ENCODE measurements at places on chromosomes 2 and 18.

DNA sequence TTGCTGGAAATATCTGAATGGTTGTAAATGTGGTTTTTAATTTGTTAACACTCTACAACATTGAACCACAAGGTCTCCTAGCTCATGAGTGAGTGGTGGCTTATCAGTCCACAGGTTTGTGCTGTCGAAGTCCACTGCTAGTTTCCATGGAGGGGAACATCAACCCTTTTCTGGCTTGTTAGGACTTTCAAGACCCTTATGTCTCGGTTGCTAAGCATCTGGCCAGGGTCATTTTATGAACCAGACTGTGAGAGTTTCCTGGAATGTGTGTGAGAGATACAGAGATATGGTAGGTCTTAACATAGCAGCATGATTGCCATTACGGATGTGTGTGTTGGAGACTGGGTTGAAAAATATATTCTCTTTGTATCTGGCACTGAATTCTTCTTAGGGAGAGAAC, 36.9 kb downstream of the KCNE4 start:
- no peak for DNase-seq

DNA sequence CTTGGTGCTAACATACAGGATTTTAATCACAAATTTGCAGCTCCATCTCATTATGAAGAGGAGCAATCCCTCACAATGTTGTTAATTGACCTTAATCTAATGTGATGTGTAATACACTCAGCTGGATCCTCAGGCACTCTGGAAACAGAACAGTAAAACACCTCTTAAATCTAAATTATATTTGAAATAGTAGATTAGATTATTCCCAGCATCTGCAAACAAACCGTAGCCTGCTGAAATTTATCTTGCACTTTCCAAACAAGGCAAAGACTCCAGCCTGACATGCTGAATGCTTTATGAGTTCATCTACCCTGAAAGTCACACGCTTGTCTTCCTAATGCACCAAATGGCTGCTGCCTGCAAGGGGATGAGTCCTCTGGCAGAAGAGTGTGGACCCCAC, 402.3 kb upstream of the GYPC start:
- DNase-seq, result no peak

DNA sequence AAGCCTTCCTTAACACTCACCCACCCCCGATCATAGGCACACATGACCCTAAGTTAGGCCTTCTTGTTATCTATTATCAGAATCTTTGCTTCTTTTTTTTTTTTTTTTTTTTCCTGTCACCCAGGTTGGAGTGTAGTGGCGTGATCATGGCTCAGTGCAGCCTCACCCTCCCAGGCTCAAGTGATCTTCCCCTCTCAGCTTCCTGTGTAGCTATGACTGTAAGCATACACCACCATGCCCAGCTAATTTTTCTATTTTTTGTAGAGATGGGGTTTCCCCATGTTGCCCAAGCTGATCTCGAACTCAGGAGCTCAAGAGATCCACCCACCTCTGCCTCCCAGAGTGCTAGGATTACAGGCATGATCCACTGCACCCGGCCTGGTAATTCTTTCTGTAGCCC, 328.7 kb downstream of the NR4A2 start:
- no peak for DNase-seq

DNA sequence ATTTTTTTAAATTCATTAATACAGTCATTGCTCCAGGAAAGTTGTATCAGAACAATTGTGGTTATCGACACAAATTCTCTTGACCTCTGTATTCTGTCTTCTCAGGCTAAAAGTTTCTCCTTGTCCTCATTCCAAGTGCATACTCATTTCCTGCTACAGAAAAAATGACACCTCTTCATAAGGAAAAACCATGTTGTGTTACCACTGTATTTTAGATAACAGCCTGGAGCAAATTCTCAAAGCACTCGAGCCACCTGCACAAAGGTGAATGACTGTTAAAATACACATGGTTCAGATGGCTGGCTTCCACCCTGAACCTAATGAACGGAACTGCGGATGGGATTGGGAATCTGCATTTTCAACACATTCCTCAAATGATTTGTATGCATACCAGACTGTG, 586.5 kb downstream of the EPHA4 start:
- no peak for DNase-seq

- DNase-seq, result no peak
Observed at GRCh38 chr18:76572518-76573247, 77.6 kb upstream of the ZNF516 start.

GRCh38 chr2:72738096-72738495, 87.7 kb downstream of the EXOC6B start:
- DNase-seq, result no peak

DNA sequence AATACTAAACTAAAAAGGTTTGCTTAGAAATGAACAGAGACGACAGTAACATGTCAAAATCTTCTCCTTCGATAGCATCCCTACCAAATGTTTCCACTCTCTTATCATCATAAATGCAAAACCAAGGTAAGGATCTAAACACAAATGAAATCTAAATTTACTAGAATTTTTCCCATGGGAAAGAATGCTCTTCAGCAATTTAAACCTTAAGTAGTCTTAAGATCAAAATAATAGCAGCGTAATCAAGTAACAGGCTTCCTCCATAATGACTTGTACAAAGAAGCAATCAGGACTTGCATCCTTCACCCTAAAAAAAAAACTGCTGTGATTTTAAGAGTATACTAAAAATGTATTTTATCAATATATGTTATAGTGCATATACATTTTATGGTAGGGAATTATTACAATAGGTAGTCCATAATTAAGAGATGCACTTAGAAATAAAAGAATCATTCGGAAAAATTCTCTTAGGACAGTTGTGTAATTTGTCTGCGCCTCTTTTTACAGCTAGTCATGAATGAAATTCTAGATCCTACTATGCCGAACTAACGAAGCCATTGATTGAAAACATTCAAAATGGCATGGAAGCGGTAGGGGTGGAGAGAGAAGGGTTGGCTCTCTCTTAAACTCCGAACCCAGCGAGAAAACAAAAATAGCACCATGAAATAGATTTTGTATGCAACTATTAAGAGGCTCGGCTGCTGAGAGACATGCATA, 1.3 kb downstream of the PGAP1 start:
- DNase-seq, result no peak

DNA sequence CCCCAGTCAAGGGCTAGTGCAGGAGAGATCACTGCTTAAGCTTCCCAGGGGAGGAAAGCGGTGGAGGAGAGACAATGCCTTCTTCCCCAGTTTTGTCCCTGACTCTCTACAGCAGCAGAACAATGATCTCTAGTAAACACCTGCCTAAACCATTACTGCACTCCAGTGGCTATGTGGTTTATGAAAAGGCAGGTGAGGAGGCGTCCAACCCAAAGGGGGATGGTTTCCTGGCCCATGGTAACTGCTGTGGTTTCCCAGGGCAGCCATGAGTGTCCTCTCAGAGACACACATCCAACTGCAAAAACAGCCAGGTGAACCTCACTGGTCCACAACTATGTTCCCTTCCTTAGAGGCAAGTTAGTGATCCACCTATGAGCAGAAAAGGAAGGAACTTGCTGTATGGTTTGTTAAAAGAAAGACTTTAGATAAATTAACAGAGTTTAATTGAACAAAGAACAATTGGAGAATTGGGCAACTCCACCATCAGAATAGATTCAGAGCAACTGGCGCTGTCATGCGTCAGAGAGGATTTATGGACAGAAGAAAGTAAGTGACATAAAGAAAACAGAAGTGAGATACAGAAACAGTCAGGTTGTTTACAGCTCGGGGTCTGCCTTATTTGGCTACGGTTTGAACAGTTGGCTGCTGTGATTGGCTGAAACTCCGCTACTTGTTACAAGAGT, 4.8 kb upstream of the TTC39C start:
- no peak for DNase-seq

DNA sequence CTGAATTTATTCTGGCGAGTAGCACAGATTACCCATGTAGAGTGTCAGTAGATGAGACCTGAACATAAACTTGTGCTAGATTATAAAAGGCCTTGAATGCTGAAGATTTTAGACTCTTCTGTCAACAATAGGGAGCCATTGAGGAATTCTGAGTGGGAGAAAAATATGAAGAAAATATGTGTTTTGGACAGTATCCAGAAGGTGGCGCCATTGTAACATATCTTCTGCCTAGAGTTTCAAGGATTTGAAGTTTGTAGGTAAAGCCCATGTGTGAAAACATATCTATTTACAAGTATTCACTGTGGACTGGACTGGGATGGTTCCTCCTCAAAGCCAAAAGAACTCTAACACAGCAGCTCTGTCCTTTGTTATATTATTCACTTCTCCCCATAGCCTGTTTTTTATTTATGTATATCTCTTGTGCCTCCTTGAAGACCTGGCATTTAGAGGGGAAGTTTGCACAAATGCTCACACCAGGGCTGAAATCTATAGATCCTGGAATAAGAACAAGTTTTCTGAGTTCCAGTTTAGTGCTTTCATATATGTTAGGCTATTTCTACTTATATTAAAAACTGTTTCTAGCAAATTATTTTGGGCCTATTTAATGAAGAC, 124.9 kb downstream of the RDH14 start:
- DNase-seq, result no peak

- DNase-seq, result no peak
Observed at GRCh38 chr2:234683950-234684349, 187.1 kb upstream of the ARL4C start.

- DNase-seq, result no peak
Observed at GRCh38 chr2:184425083-184425482, 173.2 kb upstream of the ZNF804A start.
